Coronary artery (tissue), 2 donors: ENCODE measurements at places on chromosomes 2 and 18.

DNA sequence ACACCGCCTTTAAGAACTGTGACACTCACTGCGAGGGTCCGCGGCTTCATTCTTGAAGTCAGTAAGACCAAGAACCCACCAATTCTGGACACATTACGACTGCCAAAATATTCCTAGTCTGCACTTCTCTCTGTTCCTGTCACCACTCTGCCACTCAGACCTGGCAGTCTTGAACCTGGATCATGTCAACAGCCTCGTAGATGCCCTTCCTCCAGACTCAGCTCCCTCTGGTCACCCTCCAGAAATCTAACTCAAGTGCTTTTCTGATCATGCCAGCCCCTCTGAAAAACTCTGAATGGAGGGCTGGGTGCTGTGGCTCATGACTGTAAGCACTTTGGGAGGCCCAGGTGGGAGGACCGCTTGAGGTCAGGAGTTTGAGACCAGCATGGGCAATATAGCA is 20.3 kb downstream of the AAK1 start:
- no peak for DNase-seq

GRCh38 chr18:13831864-13832508 is 8.0 kb downstream of the MC5R start:
- DNase-seq, result no peak

DNA sequence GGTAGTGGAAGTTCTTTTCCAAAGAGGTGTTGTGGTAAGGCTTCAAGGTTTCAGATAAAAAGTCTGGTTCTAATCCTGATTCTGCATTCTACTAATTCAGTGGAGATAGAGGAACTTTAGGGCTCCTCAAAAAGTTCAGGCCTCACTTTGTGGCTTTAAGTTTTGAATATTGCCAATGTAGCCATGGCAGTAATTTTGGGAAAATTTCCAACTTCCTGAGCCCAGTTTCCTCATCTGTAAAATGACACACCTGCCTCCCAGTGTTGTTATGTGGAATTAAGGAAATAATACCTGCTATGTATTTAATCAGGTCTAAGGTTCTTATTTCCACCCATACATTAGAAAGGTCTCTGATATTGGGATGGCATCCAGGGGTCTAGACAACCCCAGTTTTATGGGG is 147.6 kb upstream of the ITGA6 start:
- DNase-seq, result no peak

DNA sequence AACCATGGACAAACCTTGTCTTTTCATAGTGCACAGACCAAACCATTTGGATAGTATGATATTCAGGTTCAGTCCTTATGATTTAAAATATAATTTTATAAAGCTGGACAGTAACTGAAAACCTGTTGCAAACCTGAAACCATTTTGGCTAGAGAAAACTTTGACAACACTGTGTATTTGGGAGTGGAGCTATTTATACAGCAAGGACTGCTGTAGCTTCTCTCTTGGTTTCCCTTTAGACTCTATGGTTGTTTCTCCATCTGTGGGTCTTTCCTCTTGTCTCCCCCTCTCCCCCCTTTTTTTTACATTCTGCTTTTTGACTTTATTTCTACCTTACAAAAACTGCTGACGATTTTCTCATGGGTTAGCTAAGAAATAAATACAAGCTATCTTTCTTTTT is 581.7 kb downstream of the SLC4A3 start:
- DNase-seq, result no peak
